ENCODE measurements at places on chromosomes 3 and 15.

- peak; percentile 10 for DNase-seq
Observed at GRCh38 chr15:64651601-64652191, 123.7 kb downstream of the RBPMS2 start.

- no peak for DNase-seq
Observed at GRCh38 chr3:123256256-123256655, 54.5 kb downstream of the SEC22A start.

- DNase-seq: no peak
Observed at GRCh38 chr3:29555590-29555989, 274.7 kb downstream of the RBMS3 start.

- no peak for DNase-seq
Observed at GRCh38 chr3:102189541-102189940, 245.3 kb upstream of the ZPLD1 start.

- DNase-seq: peak; percentile 97
Observed at GRCh38 chr15:81312790-81313543, 11.0 kb downstream of the STARD5 start.

DNA sequence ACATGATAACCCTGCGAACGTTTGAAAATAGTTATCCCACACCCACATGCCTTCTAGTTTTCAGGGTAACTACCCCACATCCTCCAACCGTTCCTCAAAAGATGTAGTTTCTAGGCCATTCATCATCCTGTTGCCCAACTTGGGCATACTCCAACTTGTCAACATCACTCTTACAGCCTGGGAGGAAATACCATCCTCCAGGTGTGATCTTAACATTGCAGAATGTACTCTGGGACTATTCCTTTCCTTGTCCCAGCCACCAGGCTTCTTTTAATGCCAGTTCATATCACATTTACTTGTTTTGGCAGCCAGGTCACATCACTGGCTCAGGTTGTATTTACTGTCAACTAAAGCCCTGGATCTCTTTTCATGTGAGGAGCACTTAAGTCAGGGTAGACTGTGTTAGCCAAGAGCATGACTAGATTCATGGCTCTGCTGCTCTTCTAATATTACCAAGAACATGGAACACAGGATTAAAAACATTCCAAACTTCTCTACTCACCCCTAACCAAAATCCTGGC, 4.0 kb upstream of the DENND6A start:
- DNase-seq: no peak

GRCh38 chr15:56473017-56473416, 8.1 kb upstream of the MNS1 start:
- no peak for DNase-seq

GRCh38 chr15:70337277-70338186, 239.8 kb upstream of the TLE3 start:
- no peak for DNase-seq

DNA sequence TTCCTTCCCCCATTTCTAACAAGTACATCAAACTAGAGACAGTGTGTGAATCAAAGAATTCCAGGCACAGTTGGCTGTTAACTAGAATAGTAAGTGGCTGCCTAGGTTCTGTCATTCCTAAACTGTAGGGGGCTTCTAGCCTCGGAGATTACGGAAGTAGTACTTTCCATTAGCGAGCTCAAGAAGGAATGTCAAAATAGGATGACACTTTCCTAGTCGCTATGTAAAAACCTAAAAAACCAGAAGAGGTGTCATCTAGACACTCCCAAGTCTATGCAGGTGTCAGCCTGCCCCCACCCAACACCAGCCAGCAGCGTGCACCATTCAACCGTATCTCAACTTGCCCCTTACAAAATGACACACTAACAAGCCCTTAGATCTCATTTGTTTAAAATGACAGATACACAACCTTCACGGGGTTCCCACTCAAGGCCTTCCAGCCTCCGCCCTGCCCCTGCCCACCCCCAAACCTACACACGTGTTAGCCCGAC, 874 bp downstream of the INO80 start:
- peak; percentile 41 for DNase-seq

DNA sequence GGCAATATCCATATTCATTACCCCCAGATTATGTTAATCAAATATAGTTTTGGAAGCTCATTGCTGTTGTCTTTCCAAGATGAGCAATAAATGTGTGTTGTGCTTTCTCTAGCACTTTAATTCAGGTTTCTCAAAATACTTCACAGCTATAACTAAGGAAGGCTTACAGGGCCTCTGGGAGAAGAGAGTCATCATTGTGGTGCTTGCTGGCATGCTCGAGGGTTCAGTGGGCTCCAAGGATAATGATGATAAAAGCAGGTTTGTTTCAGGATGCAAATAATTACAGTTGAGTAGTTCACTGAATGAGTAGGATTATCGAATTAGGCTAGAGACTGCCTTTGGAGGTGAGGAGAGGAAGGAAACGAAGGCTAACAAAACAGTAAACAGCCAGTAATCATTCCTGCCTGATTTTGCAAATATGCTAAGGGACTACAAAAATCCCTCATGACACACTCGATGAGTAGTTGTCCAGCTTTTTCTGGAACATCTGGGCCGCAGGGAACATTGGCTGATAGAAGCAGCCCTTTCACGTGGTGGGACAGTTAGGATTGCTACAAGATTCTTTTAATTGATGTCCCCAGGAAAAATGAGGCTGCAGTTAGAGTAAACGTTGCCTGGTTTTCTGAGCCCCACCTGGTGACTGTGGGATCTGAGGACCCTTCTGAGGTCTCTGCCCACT, 54.1 kb downstream of the SLC7A14 start:
- DNase-seq: no peak

DNA sequence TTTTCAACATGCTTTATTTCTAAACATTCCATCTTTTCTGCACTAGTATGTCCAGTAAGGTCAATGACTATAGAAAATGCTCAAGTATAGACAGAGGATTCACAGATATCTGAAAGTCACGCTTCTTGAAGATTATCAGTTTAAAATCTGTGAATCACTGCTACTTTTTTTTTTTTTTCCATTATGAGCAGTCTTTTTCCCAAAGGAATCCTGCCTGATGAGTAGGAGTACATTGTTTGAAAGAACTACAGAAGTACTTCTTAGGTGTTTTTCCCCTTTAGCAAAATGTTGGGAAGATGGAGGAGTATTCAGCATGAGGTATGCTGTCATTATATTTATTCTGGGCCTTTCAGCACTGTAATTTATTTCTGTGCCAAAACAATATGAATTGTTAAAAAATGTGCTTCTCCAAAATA, 266.2 kb downstream of the NLGN1 start:
- DNase-seq: no peak

GRCh38 chr3:151086484-151087456, 1.3 kb downstream of the MED12L start:
- DNase-seq: no peak

- DNase-seq: no peak
Observed at GRCh38 chr15:32668942-32669341, 27.4 kb downstream of the SCG5 start.

DNA sequence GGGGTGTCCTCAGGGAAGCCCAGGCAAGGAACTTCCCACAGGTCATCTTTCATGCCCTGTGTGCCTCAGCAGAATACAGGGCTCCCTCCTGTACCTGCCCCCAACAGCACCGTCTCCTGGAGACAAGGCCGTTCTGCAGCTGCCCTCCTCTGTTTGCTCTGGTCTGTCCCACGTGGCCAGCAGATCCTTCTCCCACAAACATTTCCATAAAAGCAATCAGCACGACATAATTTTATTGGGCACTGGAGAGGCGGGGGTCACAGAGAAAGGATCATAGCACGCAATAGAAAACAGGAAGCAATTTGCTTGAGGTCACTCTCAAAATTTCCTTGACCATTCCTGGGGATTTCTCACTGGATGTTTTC, 29.4 kb downstream of the STARD5 start:
- DNase-seq: no peak

- no peak for DNase-seq
Observed at GRCh38 chr3:167976516-167977361, 119.0 kb downstream of the GOLIM4 start.

GRCh38 chr3:55531321-55531720, 44.2 kb upstream of the WNT5A start:
- no peak for DNase-seq

- no peak for DNase-seq
Observed at GRCh38 chr3:45081506-45082141, 55.5 kb downstream of the CLEC3B start.

DNA sequence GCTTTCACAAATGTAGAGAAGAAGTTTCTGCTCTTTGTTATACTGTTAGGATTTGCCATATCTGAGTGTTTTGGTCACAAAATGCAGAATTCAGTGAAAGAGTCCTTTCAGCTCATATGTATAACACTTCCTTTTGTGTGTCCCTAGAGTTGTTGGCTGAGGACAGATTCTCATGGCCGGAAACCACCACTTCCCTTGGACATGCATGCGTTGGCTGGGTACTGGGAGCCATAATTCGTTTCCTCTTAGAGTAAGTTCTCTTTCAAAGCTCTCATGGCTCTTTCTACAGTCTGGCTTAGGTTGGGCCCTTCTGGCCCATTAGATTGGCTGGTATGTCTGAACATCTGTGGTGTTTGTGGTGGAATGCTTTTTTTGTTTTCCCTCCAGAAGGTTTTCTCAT, 298.5 kb downstream of the DIPK2A start:
- DNase-seq: no peak

DNA sequence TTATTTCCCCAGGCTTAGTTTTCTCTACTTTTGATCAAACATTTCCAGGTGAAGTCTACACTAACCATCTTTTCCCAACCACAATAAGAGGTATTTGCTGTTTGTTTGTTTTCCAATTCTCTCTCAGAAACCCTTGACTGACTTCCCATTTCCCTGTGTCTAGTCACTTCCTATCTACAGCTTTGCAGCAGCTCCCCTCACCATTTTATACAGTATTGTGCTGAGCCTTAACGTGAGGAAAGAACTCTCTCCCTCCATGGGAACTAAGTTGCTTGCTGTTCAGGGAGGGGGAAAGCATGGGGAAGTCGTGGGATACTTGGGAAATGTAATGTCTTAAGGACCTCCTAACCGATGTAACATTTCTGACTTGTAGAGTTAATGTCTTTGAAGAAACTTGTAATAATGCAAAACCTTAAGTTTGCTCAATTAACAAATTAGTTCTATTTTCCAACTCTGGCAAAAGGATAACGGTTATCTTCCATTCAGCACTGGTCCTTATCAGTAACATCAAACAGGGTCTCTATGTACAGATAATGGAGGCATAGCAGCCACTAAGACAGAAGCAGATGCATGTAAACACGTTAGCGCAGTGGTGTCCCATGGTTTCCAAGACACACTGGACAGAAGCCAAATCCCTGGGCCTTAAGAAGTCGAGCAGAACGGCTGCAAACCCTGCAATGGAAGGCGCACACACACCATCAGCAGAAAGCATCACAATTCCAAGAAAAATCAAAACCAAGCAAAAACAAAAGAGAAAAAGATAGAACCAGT, 39.7 kb downstream of the NPTN start:
- DNase-seq: no peak

DNA sequence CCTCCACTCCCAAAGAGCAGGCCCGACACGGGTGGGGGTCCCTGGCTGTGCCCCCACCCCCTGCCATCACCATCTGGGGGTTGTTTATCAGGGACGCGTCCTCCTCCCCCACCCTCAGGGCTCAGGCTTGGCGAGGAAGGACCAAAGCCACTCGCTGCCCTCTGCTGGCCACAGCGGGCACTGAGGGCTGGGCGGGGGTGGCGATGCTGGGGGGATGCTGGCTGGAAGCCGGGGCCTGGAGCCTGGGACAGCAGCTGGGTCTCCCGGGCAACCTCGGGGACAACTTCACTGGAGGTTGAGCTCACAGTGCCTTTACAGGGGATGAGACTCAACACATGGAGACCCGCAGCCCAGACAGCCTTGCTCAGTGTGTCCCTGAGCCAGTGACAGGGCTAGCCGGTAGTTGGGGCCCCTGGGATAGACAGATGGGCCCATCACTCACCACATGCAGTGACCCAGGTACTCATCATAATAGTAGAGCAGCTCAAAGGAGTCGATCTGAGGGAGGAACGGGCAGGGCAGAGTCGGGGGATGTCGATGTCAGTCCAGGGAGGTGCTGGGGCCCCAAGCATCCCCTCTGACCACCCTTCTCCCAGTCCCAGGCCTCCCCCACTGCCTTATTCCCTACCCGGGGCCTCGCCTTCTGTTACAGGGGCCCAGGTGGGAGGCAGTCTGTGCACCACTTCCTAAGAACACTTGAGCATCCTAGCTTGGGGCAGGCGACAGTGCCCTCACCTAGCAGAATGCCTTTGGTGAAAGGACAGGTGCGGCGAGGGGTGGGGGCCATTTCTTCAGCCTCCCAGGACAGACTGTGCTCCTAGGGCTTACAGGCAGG, 5.9 kb upstream of the CALML4 start:
- no peak for DNase-seq

GRCh38 chr3:152384412-152384811, 115.7 kb downstream of the MBNL1 start:
- DNase-seq: no peak

DNA sequence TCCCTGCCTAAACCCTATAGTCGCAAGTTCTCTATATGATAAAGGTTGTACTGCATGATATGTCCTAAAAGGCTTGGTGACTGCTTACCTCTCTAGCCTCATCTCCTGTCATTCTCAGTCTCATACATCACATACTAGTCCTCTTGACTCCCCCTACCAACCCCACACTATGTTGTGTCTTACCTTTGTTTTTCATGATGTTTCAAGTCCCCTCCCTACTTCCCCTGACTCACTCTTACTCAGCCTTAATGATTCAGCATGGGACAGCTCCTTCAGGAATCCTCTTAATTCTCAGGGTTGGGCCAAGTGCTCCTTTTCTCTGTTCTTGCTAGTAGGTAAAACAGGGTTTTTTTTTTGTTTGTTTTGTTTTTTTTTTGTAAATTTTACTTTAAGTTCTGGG, 49.6 kb downstream of the SLMAP start:
- peak; percentile 80 for DNase-seq

DNA sequence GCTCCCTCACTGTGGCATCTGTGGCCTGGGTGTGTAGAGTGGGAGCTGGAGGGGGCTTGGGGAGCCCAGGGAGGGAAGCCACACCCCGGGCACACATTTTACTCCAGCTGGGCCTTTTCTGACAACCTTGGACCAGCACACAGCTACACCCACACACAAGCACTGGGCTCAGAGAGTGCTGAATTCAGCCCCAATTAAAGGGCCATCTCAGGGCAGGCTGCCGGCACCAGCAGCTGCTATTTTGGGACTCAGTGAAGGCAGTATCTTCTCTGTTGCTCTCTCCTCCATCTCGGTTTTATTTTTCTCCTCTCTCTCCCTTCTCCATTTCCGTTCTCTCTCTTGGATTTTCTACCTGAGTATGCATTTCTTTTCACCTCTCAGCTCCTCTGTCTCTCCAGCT, 19.1 kb upstream of the TBC1D21 start:
- no peak for DNase-seq

GRCh38 chr3:157938154-157938779, 168.0 kb downstream of the SHOX2 start:
- no peak for DNase-seq

GRCh38 chr3:103968131-103968530, 1398.6 kb upstream of the ALCAM start:
- DNase-seq: no peak

GRCh38 chr15:23797747-23798446, 110.8 kb upstream of the NDN start:
- no peak for DNase-seq

- DNase-seq: no peak
Observed at GRCh38 chr3:191026746-191027145, 164.3 kb upstream of the GMNC start.

- no peak for DNase-seq
Observed at GRCh38 chr3:11480663-11481298, 162.9 kb downstream of the VGLL4 start.

All from RCC 7860 (cell line).